ENCODE measurements at places on chromosomes 6 and 20. TPM values are rescaled to one million over a fixed set of nuclear protein-coding genes. Genes with fewer than 3 reads are reported as not detected.

Gene SCGN
- total RNA-seq, result not detected

Gene CST2
- not detected for total RNA-seq

- no peak for DNase-seq
Observed at GRCh38 chr6:8991844-8992243, 556.5 kb upstream of the SLC35B3 start.

DNA sequence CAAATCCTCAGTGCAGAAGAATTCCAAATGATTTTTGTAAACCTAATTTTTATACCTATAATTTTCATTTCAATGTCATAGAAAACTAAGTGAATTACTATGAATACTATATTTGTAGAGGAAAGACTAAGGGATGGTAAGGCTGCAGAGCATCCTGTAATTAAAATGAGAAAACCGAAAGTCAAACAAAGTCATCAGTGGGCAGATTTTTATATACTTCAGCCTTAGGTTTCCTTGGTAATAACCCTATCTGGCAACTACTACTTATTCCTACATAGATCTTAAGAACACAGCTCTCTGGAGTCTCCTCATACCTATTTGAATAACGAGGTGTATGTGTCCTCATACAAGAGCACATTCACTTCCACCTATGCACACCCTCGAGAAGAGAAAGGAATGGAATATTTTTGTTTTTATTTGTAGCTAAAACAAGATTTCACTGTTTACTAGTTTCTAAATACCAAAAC, 117.9 kb upstream of the SGK1 start:
- DNase-seq, result no peak

- no peak for DNase-seq
Observed at GRCh38 chr20:21353236-21353635, 44.1 kb downstream of the NKX2-4 start.

DNA sequence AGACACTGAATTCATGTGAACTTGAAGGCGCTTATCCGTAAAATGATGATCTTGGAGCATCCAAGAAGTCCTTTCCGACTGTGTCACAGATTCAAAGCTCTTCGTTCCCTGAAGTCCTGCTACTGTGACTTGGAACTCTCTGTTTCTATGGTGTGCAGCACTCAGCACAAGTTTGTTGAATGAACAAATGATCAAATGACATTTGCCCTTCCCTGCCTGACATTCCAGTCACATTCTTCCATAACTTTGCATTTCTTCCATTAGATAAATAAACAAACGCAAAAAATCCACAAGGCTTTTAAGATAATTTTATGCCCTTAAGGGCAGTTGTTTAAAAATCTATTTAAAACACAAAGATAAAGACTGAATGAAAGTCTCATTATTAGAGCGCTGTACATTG, 39.9 kb downstream of the SGK1 start:
- DNase-seq, result no peak

DNA sequence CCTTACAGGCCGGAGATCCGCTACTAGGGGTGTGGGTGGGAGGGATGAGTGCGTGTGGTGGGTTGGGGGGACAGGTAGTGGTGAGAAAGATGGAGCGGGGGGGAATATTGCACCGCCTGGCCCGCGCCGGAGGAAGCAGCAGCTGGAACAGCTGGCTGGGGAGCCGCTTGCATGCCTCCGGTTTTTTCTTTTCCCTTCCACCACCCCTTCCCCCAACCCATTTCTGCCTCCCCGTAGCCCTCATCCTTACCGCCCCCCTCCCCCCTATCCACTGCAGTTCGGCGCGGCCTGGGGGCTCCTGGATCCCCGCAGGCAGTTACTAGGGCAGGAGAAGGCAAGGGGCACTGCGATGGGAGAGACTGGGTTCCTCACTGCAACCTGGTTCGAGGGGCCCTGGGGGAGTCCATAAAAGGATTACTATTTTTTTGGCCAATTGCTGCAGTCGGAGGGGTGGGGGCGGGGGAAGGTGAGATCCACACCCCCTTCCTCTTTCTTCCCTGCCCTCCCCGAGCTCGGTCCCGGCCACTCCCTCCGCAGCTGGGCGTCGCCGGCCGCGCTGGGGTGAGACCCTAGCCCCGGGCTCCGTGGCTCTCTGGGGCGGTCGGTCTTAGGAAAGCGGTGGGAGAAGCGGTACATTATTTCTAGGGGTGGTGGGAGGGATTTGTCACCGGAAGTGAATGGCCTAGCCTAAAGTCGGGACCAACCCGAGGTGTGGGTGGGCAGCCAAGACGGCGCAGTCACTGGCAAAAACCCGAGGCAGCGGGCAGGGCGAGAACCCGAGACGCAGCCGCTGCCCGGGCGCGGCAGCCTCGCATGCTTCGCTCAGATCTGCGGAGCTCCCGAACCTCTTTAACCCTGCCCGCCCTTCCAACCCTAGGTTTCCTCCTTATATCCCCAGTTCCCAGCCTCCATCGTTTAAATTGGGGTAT, 824 bp upstream of the TBCC start:
- DNase-seq, result peak; percentile 90

DNA sequence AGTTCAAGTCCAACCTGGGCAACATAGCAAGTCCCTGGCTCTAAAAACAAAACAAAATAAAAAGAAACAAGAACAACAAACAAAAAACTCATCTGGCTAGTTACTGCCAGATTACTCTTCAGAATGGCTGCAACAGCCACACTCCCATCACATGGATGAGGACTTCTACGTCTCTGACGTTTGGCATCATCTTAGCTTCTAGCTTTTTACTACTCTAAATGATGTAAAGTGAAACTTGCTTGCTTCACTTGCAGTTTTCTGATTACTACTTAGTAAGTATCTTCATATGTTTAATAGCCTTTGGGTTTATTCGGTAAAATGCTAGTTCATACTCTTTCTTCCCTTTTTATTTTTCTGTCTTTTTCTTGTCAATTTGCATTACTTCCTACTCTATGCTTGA, 161.1 kb upstream of the CARMIL1 start:
- DNase-seq, result no peak

DNA sequence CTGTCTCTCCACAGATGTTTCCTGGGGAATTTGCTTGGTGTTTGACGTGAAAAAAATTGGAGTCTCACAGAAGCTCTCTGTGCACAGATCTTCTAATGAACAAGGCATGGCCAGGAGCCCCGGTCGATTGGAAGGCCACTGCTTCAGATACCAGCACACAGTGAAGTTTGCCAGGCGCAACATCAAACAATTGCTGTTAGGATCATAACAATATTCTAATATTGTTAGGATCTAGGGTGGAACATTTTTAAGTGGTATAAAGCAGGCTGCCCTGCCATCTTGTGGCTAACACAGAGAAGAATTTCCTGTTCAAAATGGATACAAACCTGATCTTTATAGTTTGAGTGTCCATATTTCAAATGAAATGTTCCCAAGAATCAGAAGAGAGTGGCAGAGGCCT, 64.1 kb downstream of the C6orf118 start:
- DNase-seq, result peak; percentile 49

- DNase-seq, result no peak
Observed at GRCh38 chr6:22363714-22364239, 66.9 kb upstream of the PRL start.

- no peak for DNase-seq
Observed at GRCh38 chr20:21523895-21524294, 10.0 kb upstream of the NKX2-2 start.
